ENCODE measurements at places on chromosomes 4 and X. TPM values are rescaled to one million over a fixed set of nuclear protein-coding genes. Genes with fewer than 3 reads are reported as not detected.

The DGKQ gene
- total RNA-seq: 4.4 TPM

The LAMP2 gene
- 129 TPM for total RNA-seq

The SPANXA2 gene
- not detected for total RNA-seq

The RBM46 gene
- not detected for total RNA-seq

- DNase-seq: peak; percentile 16
Measured at GRCh38 chr4:9898596-9899305, 117.3 kb downstream of the DRD5 start.
